Right hindlimb (tissue), 1 donor: ENCODE measurements at places on chromosomes 11 and 22.

- no peak for DNase-seq
Measured at GRCh38 chr11:79971255-79971654, 530.4 kb upstream of the TENM4 start.

GRCh38 chr11:70233511-70233934, 30.4 kb downstream of the FADD start:
- DNase-seq: no peak

GRCh38 chr11:60118338-60118737, 29.9 kb downstream of the MS4A2 start:
- DNase-seq: no peak

DNA sequence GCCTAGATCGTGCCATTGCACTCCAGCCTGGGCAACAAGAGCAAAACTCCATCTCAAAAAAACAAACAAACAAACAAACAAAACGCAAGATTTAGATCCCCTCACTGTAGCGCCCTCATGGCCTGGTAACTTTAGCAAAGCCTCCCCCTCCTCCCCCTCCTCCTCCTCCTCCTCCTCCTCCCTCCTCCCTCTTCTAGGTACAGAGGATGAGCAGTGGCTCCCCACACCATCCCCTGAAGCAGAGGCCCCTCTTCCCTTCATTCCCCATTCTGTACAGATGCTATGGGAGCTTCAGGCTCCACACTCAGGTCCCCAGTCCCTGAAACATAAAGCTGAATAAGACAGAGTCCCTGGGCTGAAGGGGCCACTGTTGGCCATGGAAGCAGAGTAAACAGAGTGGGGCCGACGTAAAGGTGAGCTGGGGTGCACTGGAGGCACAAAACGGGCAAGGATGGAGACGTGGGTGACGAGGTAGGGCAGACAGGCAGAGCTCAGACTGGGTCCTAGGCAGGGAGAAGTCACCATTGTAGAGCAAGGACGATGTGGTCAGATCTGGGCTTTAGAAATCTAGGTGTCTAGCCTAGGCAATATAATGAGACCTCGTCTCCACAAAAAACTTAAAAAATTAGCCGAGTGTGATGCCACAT, 19.4 kb upstream of the NFAM1 start:
- DNase-seq: no peak

GRCh38 chr11:91846649-91847048, 378.0 kb upstream of the FAT3 start:
- DNase-seq: no peak

GRCh38 chr11:2585566-2586086, 114.2 kb downstream of the KCNQ1OT1 start:
- DNase-seq: peak; percentile 14

DNA sequence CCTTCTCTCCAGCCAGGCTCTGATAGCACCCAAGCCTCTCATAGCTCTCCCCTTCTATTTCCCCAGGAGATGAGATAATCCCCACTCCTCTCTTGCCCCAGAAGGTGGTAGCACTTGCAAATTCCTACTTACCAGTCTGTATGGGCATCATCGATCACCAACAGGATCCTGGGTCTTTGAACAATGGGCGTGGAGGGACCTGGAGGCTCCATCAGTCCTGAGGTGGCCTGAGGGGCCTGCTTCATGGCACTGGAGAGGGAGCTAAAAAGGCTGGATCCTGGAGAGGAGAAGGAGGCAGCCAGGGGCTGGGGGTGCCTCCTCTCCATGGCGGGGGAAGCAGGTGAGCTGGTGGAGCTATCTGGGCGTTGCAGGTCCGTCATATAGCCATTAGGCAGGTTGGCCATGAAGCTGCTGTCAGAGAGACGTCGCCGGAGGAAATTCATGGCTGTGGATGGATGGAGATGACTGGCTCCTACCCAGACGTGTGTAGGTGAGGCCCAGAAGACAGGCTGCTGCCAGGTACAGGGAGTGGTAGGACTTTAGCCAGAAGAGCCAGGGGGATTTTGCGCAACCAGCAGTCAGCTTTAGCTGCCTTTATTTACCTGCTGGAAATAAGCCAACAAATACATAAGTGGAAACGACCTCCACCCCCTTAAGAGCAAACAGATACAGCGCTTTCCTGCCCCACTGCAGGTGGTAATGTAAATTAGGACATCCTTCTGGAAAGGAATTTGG, 51.8 kb downstream of the SYN3 start:
- DNase-seq: no peak

DNA sequence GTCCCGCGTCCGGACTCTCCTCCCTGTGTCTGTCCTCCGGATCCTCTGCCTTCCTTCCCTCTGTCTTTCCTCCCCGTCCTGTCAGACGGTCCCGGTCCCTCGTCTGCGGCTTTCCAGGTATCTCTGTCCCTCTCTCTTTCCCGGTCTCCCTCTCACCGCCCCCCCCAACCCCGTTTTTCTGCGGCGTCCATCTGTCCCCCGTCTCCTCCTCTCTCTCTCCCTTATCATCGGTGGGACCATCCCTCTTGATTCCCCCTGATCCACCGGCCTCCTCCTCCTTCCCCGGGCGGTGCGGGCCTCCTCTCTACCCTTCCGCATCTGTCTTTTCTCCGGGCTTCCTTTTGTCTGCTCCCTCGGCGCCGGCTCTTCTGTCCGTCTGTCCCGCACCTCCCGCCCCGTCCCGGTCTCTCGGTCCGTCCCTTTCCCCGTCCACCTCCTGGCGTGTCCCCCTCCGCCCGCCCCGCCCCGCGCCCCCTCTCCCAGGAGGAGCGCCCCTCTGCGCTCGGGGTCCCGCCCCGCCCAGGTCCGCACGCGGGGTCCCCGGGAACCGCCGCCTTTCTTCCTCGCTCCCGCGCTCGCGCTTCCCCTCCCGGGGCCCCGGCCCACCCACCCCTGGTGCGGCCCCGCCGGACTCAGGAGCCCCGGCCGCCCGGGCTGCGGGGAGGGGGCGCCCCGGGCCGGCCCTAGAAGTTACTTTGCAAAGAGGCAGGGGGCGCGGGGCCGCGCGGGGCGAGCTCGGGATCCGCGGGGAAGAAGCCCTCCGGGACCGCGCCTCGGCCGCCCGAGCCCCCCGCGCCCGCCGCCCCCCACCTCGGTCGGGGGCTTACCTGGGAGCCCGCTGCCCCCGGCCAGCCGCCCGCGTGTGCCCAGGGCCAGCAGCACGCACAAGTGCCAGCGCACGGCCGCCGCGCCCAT, 568 bp downstream of the SCUBE1 start:
- DNase-seq: no peak

- DNase-seq: peak; percentile 49
Measured at GRCh38 chr11:82191695-82192094, 542.0 kb downstream of the FAM181B start.

DNA sequence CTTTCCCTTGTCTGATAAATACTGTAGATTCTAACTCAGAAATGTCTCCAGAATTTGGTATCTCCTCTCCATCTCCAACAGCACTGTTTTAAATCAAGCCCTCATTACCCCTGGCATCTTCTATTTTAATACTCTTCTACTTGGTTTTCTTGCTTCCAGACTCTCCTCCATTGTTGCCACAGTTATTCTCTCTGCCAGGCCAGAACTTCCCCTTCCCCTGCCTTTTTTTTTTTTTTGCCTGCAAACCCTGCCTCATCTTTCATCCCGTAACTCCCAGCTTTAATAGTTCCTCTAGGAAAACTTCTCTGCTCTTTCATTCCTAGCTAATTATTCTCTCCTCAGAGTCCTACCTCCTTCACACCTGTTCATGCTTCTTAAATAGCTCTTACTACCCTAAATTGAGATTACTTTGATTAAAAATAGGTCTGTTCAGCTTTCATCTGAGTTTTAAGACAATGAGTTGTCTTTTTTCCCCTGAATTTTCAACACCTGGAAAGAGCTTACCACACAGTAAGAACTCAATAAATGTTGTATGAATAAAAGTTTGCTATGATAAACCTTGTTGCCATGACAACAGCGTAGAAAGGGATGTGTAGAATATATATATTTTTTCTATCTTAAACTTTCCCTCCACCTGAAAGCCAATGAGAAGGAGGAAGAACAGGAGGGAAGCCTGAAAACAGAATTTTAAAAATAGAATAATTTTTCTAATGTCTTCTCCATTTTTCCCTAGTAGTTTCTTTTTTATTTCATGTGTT, 3.6 kb downstream of the IL18 start:
- no peak for DNase-seq

DNA sequence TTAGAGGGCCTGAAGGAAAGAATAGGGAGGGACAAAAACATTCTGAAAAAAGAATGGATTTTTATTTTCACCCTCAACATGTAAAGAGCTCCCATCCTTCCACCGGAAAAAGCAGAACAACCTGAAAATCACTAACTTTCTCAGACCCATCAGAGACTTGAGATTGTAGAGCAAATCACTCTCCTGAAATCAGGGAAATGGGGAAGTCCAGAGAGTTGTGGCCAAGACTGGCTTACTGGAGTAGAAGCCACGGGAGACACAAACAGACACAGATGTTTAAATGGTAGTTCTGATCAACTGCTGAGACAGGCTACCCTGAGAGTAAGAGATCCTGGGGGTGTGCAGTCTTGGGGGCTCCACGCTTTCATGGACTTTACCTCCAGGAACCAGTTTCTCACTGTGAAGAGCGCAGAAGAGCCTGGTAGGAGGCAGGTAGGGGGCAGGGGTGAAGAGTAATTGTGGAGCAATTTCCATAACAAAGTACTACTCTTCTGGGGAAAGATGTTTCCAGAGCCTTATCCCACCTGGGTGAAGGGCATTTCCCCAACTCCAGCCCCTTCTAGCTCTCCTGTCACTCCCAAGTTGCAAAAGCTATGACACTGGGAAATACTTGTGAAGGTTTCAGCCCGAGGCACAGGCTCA, 47.1 kb downstream of the ASCL2 start:
- no peak for DNase-seq

DNA sequence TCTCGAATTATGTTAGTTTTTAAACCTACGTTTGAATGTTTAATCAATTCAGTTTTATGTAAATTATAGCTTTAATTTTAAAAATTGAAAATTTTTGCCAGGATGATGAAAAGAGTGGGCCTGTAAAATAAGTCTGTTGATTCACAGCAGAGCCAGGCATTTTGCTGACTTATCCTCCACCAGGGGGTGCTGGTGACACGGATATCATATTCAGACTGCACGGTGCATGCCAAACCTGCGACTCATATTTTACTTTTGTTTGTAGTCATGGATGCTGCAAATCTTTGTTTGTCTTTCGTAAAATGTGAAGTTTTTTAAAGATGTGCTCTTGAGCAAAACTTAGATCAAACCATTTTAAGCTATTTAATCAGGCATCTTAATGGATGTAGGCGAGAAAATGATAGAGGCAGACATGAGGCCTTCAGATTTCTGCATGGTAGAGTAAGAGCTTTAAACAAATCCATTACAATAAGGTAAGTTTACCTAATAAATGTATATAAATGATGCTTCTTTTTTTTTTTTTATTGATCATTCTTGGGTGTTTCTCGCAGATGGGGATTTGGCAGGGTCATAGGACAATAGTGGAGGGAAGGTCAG, 3.6 kb upstream of the OR8B3 start:
- DNase-seq: peak; percentile 62

DNA sequence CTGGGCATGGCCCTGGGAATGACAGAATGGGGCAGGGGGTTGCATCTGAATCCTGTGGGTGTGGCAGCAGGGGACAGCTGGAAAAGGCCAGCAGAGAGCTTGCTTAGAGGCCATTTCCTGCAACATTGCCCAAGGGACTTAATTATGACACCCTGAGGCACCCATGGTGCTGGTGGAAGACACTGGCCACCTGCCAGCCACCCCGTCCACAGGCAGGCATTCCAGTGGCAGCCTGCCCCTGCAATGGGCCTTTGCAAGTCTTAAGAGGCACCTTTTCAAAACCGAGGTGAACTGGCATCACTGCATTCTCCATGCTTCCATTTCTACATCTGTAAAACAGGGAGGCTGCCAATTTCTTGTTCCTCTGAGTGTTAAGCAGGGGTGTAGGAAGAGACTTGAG, 21.6 kb upstream of the SUSD2 start:
- no peak for DNase-seq

GRCh38 chr11:123682696-123683410, 28.4 kb upstream of the SCN3B start:
- no peak for DNase-seq

GRCh38 chr11:125304136-125304535, 139.6 kb downstream of the PKNOX2 start:
- DNase-seq: no peak

- DNase-seq: no peak
Measured at GRCh38 chr22:44172370-44173108, 8.2 kb upstream of the PARVG start.
